Kidney epithelial cell (primary cell): ENCODE measurements at places on chromosomes 3 and 15. TPM values are rescaled to one million over a fixed set of nuclear protein-coding genes. Genes with fewer than 3 reads are reported as not detected.

Gene SUSD5
- 1.4 and 2.0 TPM in 2 replicates for total RNA-seq

Gene GOLGA8R
- 0.27 and 1.0 TPM in 2 replicates for total RNA-seq

Gene SIDT1
- 0.04 and 0.14 TPM in 2 replicates for total RNA-seq

Gene ARL14
- total RNA-seq: 0.08 and 0.21 TPM in 2 replicates

Gene NANOGP8
- total RNA-seq: not detected in 2 replicates

Gene SEMA6D
- total RNA-seq: 1.7 and 1.8 TPM in 2 replicates

DNA sequence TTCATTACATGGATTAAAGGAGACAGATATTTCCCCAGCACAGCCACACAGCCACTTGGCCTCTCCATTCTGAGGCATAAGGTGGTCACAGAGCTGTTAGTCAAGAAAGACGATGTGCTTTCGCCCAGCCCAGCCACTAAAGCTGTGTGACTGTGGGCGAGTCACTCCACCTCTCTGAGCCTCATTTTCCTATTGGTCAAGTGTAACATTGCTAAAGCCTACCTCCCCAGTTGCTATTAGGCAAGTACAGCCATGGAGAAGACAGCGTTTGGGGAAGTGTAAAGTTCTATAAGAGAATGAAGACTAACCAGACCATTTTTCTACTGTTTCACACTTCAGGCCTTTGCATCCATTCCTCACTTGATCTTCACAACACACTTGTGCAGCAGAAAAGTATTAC lies 24.1 kb downstream of the TMEM40 start:
- no peak for DNase-seq

DNA sequence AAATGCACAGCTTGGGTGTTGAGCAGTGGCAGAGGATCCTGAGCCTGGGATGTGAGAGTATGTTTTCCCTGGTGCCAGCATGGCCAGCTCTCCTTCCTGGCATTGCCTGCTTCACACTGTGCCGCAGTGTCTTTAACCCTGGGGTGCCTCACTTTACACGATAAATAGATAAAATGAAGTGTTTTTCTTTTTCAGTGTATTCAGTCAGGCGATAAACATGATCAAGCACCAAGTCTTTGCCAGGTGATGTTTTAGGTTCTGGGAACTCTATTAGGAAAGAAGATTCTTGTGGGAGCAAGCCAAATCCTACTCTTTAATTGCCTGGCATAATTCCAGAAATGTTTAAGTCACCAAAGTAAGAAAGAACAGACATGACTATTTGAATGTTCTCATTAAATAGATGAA lies 14.0 kb downstream of the ABHD6 start:
- DNase-seq: no peak

- no peak for DNase-seq
Measured at GRCh38 chr15:27774638-27775037, 324.5 kb downstream of the OCA2 start.

- no peak for DNase-seq
Measured at GRCh38 chr3:177057768-177058167, 139.5 kb downstream of the TBL1XR1 start.

- DNase-seq: no peak
Measured at GRCh38 chr3:194276768-194277103, 74.4 kb downstream of the CPN2 start.

GRCh38 chr3:135622215-135622614 lies 343.3 kb upstream of the PPP2R3A start:
- DNase-seq: no peak

DNA sequence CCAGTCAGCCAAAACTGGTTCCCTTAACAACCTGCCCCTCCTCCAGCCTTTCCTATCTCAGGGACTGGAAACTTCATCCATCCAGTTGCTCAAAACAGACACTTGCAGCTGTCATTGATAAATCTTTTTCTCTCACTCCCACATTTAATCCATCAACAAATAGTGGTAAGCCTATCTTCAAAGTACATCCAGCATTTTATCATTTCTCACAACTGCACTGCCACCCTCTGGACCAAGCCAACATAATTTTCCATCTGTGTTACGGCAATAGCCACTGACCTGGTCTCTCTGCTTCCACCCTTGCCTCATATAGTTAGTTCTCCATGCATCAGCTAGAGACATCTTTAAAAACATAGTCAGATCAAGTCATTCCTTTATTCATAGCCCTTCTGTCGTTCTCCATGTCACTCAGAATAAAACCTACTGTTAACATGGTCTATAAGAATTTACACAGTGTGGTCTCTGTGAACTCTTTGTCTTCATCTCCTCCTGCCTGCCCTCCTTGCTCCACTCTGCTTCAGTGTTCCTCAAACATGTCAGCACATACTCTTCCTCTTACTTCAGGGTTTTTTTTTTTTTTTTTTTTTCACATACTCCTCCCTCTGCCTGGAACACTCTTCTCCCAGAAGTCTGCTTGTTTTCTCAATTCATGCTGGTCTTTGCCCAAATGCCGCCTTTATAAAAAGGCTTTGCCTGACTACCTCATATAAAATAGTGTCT lies 102.5 kb upstream of the COL6A5 start:
- DNase-seq: no peak

DNA sequence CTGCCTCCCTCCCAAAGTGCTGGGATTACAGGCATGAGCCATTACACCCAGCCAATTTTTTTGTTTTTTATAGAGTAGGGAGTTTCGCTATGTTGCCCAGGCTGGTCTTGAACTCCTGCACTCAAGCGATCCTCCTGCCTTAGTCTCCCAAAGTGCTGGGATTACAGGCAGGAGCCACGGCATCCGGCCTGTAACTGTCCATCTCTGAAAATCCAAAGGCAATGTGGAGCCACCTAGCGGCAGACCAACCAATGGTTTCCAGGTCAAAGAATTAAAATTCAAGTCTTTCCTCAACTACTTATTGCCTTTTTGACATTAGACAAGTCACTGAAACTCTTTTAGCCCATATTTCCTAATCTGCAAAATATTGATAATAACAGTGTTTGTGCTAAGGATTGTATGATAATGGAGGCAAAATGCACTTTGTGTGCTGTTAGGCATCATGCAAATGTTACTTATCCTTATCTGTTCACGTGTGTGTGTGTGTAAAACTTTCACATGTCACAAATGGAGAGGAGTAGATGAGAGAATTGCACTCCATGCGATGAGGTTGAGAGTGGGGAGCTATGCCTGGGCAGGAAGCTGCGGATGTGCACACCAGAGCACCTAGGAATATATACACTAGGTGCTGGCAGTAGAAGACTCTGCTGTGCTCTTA lies 48.7 kb downstream of the COL8A1 start:
- no peak for DNase-seq

- no peak for DNase-seq
Measured at GRCh38 chr3:71893702-71894479, 108.9 kb upstream of the PROK2 start.

DNA sequence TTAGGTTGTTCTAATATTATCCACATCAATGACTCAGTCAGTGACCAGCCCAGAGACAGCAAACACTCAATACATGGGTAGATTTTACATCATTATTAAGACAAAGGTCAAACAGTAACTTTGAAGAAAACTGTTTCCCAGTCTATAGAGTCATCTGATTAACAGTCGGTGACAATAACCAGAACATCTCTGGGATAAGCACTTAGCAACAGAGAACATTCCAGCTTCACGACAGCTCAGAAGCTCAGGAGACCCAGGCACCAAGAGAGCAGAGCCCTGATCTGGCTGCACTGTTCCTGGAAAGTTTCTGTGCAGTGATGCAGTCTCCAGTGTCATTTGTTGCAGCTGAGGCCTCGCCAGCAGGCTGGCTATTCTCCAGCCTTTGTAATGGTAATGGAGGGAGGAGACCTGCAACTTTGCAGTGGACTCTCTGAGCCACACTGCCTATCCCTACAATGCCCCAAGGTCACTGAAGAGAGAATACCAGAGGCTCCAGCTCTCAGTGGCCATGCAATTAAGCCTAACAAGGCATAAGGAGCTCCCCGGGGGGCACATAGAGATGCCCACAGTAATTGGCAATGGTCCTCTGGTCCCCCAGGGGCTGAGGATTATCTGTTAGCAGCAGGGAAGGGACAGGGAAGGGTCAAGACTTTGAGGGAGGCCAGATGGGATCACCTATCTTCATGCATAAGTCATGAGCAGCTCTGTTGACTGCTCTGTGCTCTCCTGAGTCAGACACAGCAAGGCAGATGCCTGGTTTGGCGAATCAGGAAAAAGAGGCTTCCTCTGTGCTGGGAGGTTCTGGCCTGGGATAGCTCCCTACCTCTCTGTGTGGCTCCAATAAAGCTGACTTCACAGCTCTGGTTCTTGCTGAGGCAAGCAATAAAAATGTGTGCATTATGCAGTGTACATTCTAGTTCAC lies 163.6 kb downstream of the CTNNB1 start:
- no peak for DNase-seq

DNA sequence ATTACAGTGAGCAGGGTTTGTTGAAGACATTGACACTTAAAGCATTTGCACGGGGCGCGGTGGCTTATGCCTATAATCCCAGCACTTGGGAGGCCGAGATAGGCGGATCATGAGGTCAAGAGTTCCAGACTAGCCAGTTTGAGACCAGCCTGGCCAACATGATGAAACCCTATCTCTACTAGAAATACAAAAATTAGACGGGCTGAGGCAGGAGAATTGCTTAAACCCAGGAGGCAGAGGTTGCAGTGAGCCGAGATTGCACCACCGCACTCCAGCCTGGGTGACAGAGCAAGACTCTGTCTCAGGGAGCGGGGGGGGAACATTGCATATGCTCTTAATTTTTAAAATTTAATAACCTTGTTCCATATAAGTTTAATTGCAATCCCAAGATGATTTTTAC lies 11.9 kb downstream of the STT3B start:
- no peak for DNase-seq

DNA sequence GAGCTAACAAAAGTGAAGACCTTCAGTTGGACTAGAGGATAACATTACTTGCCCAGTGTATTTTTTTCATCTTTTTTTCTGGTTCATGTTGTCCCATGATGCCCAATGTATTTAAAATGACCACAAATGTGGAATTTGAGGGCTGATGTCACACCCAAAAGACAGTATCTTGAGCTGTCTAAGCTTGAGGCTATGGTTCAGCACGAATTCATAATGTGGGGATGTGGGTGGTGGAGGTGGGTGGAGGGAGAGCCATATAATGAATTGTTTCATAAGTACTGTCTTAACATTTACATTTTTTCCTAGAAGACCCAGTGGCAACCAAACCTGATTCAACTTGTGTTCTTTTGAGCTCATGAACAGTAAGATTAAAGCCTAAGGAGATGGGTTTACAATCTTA lies 37.5 kb downstream of the CHAC1 start:
- no peak for DNase-seq

- DNase-seq: no peak
Measured at GRCh38 chr3:12280357-12280806, 8.5 kb upstream of the PPARG start.

- no peak for DNase-seq
Measured at GRCh38 chr3:138364356-138365252, 16.2 kb downstream of the MRAS start.

GRCh38 chr15:97316362-97316761 lies 644.1 kb upstream of the ARRDC4 start:
- no peak for DNase-seq

- no peak for DNase-seq
Measured at GRCh38 chr3:129487183-129487867, 41.1 kb upstream of the RHO start.

- DNase-seq: no peak
Measured at GRCh38 chr15:90617171-90617570, 87.4 kb downstream of the CRTC3 start.

DNA sequence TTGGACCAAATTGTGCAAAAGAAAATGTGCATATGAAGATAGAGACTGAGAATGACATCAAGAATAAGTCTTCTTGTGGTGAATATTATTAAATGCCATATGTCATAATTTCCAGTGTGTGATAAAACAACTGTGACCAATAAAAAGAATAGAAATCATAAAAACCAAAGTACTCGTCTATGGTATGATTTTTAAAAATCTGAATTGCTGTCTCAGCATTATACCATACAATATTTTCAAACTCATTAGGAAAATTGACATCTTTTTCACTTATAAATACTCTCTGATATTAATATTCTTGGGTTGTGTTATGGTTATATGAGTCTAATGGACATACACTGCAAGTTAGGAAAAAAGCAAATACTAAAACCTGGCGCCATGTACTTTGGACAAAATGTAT lies 279.4 kb downstream of the ROBO1 start:
- no peak for DNase-seq
